NCI-H69 (cell line): ENCODE measurements at places on chromosomes 4 and X.

- DNase-seq = no peak
Measured at GRCh38 chrX:55489314-55490009, at the start of gene USP51. USP51 (minus strand) TSS chrX:55489848; CDS start chrX:55488939, 909 bp downstream.

GRCh38 chr4:87144356-87144755 lies 76.1 kb downstream of the KLHL8 start:
- no peak for DNase-seq

GRCh38 chr4:8506373-8507195 lies 66.0 kb downstream of the TRMT44 start:
- no peak for DNase-seq

GRCh38 chrX:92213786-92214185 lies 434.6 kb downstream of the PCDH11X start:
- DNase-seq = peak; percentile 56

DNA sequence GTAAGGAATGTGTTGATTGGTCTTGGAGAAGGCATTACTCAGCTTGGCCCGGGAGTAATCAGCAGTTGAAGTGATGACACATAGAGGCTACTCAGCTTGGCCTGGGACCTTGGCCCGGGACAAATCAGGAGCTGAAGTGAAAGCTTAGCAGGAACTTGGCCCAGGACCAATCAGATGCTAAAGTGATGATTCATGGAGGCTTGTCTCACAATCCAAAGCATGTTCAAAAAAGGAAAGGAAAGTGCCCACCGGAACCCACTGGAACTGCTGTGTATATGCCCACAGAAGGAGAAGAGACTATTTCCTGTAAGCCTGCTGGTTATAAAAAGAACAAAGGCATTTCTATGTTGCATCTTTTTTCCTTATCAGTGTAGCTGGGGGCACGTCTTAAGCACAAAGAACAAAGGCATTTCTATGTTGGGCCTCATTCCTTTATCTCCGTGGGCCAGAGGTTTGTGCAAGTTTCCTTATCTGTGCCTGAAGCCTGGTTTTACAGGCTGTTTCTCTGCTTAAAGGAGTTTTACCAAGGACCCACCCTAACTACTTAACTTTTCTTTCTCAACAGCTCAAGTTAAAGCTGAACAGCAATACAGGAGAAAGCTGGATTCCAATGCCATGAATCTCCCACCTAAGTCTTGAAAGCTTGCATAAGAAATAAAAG lies 1176.7 kb downstream of the NLGN4X start:
- DNase-seq = no peak

DNA sequence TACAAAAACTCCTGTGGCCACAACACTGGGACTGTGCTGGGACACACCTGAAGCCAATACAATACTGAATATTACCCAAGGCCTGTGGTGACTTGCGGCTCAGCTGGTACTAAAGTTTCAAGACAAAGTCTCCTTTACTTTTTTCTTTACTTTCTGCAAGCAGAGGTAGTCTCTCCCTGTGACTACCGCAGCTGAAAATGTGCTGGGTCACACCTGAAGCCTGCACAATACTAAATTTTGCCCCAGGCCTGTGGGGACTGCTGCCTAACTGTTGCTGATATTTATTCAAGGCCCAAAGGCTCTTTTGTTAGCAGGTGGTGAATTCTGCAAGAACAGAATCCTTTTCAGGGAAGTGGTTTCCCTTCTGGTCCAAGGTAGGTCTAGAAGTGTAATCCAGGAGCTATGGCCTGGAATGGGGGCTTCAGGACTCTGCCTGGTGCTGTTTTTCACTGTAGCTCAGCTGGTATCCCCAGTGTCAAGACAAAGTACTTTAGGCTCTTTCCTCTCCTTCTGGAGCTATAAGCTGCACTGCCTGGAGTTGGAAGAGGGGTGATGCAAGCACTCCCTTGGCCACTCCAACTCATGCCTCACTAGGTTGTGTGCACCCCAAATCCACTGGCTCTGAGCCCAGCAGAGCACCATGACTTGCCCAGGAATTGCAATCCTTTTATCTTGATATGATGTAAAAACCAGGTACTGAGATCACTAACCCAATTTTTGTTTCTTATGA lies 489.4 kb downstream of the TECRL start:
- DNase-seq = no peak

GRCh38 chr4:169340834-169341233 lies 70.1 kb upstream of the SH3RF1 start:
- DNase-seq = no peak

GRCh38 chrX:18210470-18210869 lies 10.2 kb downstream of the BEND2 start:
- peak; percentile 41 for DNase-seq

- DNase-seq = peak; percentile 85
Measured at GRCh38 chr4:37999000-37999716, 39.0 kb downstream of the PTTG2 start.

- DNase-seq = no peak
Measured at GRCh38 chrX:16552546-16552945, 97.4 kb upstream of the S100G start.

DNA sequence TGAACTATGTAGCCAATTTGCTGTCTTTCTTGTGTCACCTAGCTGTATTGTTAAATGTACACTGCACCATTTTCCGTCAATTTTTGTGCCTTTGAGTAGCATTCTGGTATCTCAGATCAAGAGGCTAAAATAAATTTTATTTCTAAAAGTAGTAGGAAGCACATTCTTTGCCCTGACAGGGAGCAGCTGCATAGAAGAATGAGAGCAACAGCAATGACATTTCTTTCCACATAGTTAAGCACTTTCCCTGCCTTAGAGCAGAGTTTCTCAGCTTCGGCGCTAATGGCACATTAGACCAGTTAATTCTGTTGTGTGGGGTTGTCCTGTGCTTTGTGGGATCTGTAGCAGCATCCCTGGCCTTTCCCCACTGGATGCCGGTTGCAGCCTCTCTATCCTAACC lies 173.9 kb downstream of the CHIC2 start:
- no peak for DNase-seq

- DNase-seq = no peak
Measured at GRCh38 chr4:80967346-80967745, 63.2 kb upstream of the BMP3 start.

- peak; percentile 52 for DNase-seq
Measured at GRCh38 chrX:136065044-136065671, 79.9 kb downstream of the SLC9A6 start.

DNA sequence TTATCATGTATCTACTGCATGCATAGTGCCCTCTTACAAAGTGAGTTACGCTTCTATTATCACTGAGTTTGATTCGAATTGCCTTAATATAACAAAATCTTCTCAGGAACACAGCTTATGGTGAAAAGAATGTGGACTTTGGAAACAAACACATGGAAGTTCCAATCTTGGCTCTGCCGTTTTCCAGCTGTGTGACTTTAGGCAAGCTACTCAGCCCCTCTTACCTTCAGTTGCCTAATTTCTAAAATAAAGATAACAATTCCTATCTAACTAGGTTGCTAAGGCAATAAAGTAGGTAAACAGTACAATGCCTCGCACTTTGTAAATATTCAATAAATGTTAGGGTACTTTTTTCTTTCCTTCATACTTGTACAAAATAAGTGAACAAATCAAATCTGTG lies 104.0 kb upstream of the GRIA3 start:
- no peak for DNase-seq

DNA sequence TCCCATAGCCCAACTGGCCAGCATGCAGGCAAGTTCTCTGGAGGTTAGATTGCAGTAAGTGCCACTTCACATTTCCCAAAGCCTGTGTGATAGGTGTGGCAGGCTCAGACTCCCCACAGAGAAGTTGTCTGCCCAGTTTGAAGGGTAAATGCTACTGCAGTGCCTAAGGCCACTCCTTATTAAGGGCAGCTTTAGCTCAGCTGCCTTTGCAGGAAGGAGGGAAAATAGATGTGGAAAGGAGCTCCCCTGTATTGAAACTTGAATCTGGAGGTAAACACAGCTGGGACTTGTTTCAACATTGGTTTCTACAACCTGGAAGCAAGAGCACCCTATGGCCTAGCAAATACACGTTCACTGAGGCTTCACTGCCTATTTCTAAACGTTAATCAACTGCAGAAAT lies 22.4 kb downstream of the NEXMIF start:
- DNase-seq = no peak

- DNase-seq = no peak
Measured at GRCh38 chrX:109327251-109327650, 154.6 kb downstream of the GUCY2F start.

DNA sequence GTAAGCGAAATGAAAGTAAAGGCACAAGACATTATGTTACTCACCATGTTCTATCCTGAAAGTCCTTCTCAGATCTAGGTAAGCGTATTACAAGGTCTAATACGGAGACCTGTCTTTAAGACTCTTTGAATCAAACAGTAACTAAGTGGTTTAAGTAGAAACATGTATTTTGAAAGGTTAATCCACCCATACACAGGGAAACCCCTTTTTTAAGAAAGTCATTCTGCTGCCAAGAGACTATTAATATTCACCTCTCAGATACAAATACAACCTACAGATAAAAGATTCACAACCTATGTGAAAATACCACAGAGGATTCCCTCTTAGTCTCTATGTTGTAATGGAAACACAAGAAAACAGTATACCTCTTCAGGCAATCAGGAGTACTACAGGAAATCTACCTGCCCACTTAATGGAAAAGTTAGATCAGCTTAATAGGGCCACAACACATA lies 63.2 kb upstream of the TNIP3 start:
- DNase-seq = no peak

GRCh38 chr4:23969635-23970145 lies 79.8 kb upstream of the PPARGC1A start:
- no peak for DNase-seq

DNA sequence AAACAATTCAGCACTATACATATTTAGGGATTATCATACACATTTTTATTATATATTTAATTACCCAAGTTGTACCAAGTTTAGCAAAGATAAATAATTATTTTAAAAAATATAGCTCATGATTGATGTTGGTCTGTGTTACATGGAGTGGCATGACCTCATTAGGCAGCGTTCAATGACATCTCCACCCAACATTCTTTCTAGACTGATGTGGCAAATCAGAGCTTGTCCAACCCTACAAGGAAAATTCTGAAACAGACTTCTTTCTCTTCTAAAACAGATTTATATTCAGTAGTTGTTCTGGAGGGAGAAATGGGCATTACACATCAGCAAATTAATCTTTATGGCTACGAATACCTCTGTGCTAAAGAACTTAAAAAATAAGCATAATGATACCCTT lies 189.7 kb downstream of the PDGFC start:
- no peak for DNase-seq

DNA sequence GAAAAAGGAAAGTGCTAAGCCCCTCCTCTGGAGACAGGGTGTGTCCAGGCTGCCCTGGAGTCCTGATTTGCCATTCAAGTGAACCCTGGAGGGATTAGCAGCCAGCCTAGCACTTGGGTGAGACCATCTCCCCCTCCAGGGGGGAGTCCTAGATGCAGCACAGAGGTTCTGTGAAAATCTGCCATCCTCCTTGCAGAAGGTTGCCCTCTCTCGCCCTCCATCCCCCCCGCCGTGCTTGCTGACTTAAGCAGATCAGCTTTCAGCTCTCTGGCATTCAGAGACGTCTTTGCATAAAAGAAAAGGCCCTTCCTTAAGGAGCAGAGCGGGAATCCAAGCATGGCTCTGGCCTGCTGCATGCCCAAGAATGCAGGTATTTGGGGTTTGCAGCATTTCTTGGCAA lies 102.1 kb upstream of the SCML1 start:
- peak; percentile 93 for DNase-seq

- DNase-seq = peak; percentile 48
Measured at GRCh38 chr4:38562751-38563198, 101.2 kb upstream of the KLF3 start.

DNA sequence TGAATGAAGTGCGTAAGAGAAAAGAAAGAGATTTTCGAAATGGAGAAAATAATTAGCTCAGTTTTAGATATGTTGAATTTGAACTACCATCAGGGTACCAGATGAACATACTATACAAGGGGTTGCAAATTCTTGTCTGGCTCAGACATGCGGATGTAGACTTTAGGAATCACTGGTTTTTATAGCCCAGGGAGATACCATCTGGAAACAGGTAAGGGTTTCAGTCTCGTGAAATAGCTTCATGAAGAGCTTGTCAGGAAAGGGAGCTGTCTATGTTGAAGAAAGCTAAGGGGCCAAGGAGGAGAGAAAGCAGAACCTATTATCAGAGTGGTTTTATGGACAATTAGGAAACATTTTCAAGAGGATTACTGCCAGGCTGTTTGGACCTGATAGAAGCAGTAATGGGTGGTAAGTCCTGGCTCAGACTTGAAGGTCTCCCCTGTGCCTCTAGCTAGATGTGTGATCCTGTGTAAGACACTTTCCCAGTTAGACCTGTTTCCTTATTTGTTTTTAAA lies 6.7 kb downstream of the RAB9A start:
- no peak for DNase-seq

DNA sequence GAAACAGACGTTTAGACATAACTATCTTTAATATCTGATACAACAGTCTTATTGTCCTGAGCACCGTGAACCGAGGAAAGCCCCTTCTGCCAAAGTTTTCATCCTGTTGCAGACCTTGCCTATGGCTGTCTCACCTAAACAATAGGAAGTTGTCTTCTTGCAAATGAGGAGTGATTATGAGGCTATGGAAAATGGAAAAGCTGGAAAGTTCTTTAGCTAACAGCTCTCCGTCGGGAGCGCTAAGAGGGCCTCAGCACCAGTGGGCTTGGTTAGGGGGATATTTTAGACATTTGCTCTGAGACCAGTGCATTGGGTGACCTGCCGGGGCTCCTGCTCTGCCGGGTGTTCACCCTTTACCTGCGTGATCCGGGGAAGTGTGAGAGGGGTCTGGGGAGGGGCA lies 28.4 kb downstream of the TMEM131L start:
- DNase-seq = no peak

- no peak for DNase-seq
Measured at GRCh38 chr4:172009446-172010230, 196.4 kb downstream of the GALNTL6 start.

GRCh38 chr4:55768291-55768690 lies 51.3 kb upstream of the EXOC1L start:
- DNase-seq = no peak

DNA sequence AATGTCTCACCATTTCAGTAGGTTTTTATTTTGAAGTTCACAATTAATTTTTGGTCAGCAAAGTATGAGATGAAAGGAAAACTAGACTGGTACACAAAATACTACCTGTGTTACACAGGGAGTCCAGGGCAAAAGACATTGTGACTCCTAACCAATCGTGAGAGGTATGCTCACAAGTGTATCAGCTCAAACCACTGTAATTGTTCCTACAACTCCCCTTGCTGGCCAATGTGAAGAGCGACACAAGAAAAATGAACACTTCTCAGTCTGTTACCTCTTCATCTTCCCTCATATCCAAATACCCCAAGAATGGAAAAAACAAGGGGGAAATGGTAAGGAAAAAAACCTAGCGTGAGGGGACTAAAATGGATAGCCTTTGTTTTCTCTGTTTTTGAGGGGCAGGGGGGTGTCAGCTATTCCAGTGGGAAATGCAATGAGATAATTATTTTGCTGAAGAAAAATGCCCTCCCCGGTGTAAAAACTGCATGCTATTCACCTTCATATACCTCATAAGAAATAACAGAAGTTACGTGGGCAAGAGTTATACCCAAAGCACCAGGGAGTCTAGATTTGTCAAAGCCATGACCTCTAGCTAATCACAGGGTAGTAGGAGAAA lies 30.6 kb upstream of the NSUN7 start:
- DNase-seq = peak; percentile 83
